Activated CD4-positive, alpha-beta T cell treated with anti-CD3 and anti-CD28 coated beads, Interleukin-2, amount 10 ng/mL, durations not matched to agents 7 days and 5 days (primary cell): ENCODE measurements at places on chromosomes 3 and 15. TPM values are rescaled to one million over a fixed set of nuclear protein-coding genes. Genes with fewer than 3 reads are reported as not detected.

DNA sequence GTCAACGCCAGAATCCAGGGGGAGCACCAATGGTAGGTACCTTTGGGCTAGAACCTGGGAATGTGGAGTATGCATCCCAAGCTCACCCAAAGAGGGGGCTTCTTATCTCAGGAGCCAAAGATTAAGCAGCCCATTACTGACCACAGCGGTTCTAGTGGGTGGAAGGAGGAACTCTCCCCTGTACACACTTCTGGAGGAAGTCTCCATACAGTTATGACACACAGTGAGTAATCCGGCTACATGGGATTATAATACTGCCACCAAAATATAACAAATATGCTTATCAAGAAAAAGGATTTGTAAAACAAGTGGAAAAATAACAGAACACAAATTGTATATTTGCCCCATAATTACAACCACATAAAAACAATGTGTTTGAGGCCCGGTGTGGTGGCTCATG lies 8.4 kb downstream of the MYO1E start:
- DNase-seq = no peak
- no peaks in the 10 kb centered on the region for H3K36me3 ChIP-seq
- peaks cover 37% of the 10 kb centered on the region for H3K27me3 ChIP-seq
- H3K27ac ChIP-seq = no peak overlapping the region
- peaks cover 3% of the 10 kb centered on the region for H3K4me1 ChIP-seq
- no peak overlapping the region for H3K4me3 ChIP-seq

GRCh38 chr3:70383360-70383831 lies 71.0 kb upstream of the MDFIC2 start:
- no peak overlapping the region for H3K27ac ChIP-seq
- no peaks in the 10 kb centered on the region for H3K27me3 ChIP-seq

GRCh38 chr15:101536875-101537405 lies 47.4 kb upstream of the PCSK6 start:
- no peaks in the 10 kb centered on the region for H3K27me3 ChIP-seq
- no peak for DNase-seq
- no peak overlapping the region for H3K27ac ChIP-seq
- H3K4me1 ChIP-seq = no peaks in the 10 kb centered on the region

GRCh38 chr3:57080171-57080570 lies 19.7 kb downstream of the SPATA12 start:
- peaks cover 44% of the 10 kb centered on the region for H3K27me3 ChIP-seq
- DNase-seq = no peak
- H3K4me3 ChIP-seq = peak overlapping the region; percentile 31
- no peaks in the 10 kb centered on the region for H3K36me3 ChIP-seq

DNA sequence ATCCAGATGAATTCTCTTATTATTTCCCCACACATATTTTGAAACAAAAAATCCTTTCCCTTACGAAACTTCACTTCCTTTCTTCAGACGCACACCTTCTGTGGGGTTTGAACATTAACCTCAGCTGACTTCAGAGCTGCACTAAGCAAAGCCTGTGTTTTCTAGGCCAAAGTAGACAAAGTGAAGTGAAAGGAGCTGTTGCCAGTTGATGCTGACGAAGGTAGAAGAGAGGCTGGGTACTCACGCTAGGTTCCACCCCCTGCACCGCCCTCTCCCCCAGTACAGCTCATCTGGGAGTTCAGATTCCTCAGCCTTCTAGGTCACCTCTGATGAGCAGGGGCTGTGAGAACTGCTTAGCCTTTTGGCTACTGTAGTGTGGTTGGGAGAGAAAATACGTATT lies 24.1 kb downstream of the DUT start:
- no peak for DNase-seq
- peaks cover 8% of the 10 kb centered on the region for H3K4me1 ChIP-seq
- no peak overlapping the region for H3K4me3 ChIP-seq
- H3K36me3 ChIP-seq = no peaks in the 10 kb centered on the region
- H3K27ac ChIP-seq = no peak overlapping the region

DNA sequence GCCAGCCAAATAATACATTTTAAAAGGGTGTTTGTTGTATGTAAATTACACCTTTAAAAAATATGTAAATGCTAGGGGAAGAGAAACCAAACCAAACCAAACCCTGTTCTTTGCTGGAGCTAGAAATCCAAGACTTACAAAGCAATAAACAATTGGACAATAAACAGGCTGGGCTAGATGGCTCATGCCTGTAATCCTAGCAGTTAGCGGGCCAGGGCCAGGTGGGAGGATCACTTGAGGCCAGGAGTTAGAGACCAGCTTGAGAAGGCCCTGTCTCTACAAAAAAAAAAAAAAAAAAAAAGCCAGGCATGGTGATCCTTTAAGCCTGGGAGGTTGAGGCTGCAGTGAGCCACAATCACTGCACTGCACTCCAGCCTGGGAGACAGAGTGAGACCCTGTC lies 12.5 kb downstream of the STOML1 start:
- H3K27me3 ChIP-seq = peaks cover 14% of the 10 kb centered on the region
- no peak overlapping the region for H3K4me3 ChIP-seq
- H3K36me3 ChIP-seq = peaks cover 4% of the 10 kb centered on the region

CHD2 gene
- 148 TPM for total RNA-seq

DNA sequence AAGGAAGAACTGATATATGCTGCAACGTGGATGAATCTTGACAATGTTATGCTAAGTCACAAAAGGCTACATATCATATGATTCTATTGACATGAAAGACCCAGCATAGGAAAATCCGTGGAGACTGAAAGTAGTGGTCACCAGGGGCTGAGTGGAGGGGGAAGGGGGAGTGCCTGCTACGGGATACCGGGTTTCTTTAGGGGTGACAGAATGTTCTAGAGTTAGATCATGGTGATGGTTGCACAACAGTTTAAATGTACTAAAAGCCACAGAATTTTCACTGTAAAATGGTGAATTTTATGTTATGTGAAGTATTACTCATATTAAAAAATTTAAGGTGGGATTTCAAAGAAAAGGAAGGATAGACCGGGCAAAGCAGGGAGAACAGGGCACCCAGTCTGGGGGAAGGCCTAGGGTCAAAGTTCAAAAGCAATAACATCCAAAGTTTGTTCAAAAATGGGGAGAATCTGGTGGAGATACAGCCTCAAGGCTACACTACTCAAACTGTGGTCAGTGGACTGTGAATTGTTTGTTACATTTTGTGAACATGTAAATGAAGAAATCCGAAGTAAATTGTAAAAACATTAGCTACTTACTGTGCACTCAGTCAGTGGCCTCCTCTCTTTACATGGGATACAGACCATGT lies 74.2 kb upstream of the FNDC3B start:
- H3K36me3 ChIP-seq = no peaks in the 10 kb centered on the region
- no peaks in the 10 kb centered on the region for H3K27me3 ChIP-seq
- H3K4me3 ChIP-seq = no peak overlapping the region
- no peak for DNase-seq

DNA sequence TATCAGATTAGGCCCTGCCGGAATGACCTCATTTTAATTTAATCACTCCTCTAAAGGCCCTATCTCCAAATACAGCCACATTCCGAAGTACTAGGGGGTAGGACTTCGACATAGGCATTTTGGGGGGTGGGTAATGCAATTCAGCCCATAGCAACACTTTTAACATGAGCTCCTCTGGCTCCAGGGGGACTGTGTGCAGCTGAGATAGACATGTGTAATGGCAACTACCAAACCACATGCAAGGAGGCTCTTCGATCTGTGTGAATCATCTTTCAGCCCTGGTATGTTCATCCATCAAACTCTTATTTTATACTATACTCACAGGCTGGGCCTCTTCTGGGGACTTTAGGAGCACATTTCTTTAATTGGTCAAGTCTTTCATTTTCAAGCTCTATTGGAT lies 57.4 kb upstream of the PPARG start:
- H3K27ac ChIP-seq = no peak overlapping the region
- H3K36me3 ChIP-seq = no peaks in the 10 kb centered on the region
- H3K4me1 ChIP-seq = no peaks in the 10 kb centered on the region
- peaks cover 6% of the 10 kb centered on the region for H3K27me3 ChIP-seq
- DNase-seq = no peak

GCSAM gene
- total RNA-seq = 9.9 TPM

LINGO1 gene
- total RNA-seq = not detected

GRCh38 chr3:122993124-122993978 lies 34.2 kb downstream of the SEMA5B start:
- no peaks in the 10 kb centered on the region for H3K36me3 ChIP-seq
- no peak for DNase-seq
- H3K4me3 ChIP-seq = no peak overlapping the region
- H3K4me1 ChIP-seq = no peaks in the 10 kb centered on the region
- peaks cover 43% of the 10 kb centered on the region for H3K27me3 ChIP-seq

MEGF11 gene
- total RNA-seq = not detected

SLC6A1 gene
- not detected for total RNA-seq

CTXN2 gene
- total RNA-seq = not detected

DNA sequence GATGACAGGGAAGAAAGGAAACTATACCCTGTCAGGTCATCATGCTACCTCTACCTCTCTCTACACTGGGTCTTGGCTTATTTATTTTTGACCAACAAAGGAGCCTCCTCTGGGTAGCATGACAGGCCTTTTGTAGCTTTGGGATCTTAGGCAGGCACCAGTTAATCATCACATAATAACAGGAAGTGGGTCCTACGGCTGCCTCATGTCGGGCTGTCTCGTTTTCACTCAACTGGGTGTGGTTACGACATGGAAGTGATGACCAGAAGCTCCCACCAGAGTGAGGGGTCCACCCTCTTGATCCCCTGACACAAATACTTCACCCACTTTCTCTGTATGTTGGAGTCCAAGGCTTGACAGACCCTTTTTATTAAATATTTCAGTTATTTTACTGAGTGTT lies 105.3 kb downstream of the CD47 start:
- H3K27ac ChIP-seq = peak overlapping the region; percentile 82
- H3K4me3 ChIP-seq = no peak overlapping the region
- no peaks in the 10 kb centered on the region for H3K36me3 ChIP-seq

DNA sequence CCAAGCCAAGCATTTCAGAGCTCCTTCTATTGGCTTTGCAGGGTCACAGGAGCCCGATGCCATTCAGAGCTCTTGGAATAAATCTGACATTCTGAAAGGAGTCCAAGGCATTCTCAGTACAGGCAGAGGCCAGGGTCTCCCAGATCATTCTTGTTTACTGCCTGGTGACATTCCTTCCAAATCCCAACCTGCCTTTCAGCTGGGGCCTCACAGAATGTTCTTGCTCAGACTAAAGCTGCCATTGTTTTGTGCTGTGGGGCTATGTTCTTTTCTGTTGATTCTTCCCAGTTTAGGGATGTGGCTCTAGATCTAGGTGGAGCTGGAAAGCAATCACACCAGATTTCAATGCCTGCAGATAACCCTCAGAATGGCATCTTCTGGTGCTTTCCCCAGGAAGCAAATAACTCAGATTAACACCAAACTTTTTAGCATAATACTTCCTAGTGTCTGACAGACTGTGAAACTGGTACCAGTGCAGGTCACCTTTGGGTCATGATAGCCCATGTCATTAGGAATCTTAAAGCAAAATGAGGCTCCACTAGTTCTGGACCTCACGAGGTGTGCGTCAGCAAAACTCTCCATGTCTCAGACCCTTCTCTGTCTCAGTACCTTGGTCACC lies 166.9 kb downstream of the CHST2 start:
- H3K4me1 ChIP-seq = no peaks in the 10 kb centered on the region
- H3K27me3 ChIP-seq = no peaks in the 10 kb centered on the region
- DNase-seq = no peak
- H3K36me3 ChIP-seq = no peaks in the 10 kb centered on the region
- H3K4me3 ChIP-seq = no peak overlapping the region

DNA sequence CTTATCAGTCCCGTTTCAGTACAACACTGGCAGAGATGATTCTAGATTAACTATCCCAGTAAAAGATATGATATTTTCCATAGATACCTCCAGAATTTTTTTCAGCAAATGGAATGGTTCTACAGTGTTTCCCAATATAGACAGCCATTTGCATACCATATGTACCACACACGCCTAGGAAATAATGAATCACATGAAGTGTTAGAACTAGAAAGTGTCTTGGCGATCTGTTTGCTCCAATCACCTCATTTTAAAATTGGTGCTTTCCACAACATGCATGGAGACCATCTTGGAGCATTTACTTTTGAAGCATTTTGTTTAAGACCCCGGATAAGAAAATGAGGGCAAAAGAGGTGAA lies 2.0 kb downstream of the C2CD4A start:
- H3K27me3 ChIP-seq = peaks cover 46% of the 10 kb centered on the region
- H3K27ac ChIP-seq = no peak overlapping the region
- peak overlapping the region; percentile 60 for H3K4me3 ChIP-seq
